ENCODE measurements at places on chromosomes 7 and 10.

DNA sequence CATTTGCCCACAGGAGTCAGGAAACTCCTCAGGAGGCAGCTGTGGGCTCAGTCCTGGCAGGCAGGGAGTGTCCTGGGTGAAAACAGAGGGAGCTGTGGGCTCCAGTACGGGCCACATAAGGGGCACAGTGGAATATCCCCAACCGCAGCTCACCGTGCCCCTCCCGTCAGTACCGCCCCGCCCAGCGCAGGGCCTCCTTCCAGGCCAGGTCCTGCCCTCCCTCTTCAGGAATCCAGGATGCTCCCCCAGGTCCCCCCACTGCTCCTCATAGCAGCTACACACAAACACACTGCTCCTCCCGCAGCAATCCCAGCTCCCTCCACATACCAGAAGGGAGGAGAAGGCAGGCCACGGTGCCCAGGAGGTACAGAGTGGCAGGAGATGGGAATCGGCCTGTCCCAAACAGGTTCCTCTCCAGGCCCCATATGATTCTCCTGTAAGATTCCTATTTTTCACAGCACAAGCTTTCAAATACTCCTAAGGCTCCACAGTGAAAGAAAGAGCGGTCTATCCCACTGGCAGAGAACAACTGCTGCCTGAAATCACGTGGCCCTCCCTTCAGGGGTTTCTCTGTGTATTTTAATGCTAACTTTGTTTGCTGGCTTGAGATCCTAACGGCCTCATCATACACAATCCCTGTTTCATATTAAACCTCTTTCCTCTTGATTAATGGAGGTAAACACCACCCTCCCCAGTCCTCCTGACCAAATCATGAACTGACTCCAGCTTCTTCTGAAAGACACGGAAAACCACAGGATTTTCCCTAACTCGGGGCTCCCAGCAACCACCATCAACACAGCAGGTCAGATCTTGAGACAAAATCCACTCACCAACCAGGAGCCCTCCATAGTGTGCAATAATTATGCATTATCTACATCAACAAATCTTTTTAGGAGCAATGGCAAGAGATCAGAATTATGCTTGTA is 178.7 kb downstream of the TNS3 start:
- DNase-seq: no peak

DNA sequence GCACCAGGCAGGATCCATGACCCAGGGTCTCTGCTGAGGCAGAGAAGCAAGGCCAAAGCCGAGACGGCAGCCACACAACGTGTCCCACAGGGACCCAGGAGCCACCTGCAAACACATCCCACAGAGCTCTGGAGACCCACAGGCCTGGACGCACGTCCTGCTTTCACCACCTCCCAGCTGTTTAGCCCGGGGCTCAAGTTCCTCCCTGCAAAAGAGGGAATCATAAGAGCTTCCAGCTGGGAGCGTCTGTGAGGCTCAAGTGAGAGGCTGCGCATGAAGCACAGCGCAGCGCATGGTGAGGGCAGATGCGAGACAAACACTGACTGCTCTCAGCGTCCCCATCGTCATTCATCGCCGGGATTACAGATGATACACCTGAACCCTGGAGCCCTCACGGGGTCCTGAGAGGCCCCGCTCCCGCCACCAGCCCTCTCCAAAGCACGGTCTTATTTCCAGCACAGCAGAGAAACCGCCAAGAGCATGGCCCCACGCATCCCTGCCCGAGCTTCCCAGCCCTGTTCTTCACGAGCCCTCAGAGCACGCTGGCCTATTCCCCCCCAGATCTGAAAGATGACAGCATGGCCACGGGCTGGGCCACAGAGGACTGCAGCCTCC is 88.7 kb downstream of the MAD1L1 start:
- no peak for DNase-seq

DNA sequence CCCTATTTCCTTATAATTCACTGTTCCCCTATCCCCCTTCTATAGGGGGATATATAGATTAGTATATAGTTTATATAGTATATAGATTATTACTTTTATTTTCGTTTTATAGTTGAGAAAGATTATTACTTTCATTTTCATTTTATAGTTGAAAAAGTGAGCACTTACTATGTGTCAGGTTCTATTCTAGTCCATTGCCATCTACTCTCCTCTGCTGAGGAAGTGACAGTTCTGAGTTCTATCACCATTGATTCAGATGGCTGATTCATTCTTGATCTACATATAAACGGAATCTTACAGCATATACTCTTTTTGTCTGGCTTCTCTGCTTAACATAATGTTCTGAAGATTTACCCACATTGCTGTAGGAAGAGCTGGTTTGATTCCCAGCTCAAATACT is 20.7 kb upstream of the CAV2 start:
- DNase-seq: no peak

DNA sequence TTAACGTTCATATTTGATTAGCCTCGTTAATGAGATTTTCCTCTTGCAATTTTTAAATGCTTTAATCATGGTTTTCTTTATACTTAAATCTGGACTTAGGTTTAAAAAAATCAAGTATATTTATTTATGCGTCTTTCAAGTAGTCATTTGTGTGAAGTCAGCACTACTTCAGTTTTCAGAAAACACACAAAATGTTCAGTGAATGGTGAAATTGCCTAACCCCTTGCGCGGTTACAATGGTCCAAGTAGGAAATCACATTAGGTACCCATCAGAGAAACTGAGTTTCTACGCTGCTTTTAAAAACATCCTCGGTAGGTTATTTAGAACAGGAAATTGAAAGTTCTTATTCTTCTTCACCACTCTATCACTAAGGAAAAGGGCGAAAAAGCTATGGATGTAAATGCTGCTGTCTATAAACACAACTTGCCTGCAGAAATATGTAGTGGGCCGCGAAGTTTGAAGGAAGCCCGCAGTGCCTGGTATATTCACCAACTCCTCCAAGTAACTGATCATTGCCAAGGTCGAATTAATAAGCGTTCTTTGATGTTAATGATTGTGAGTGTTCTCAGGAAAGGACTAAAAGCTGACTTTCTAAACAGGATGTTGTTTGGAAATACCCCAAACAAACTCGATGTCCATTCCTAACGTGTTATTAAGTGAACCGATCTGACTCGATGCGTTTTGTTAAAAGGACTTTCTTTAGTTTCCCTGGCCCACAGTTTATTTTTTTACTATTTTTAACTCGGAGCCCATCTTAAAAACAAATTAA is 1.0 kb downstream of the SYPL1 start:
- no peak for DNase-seq

DNA sequence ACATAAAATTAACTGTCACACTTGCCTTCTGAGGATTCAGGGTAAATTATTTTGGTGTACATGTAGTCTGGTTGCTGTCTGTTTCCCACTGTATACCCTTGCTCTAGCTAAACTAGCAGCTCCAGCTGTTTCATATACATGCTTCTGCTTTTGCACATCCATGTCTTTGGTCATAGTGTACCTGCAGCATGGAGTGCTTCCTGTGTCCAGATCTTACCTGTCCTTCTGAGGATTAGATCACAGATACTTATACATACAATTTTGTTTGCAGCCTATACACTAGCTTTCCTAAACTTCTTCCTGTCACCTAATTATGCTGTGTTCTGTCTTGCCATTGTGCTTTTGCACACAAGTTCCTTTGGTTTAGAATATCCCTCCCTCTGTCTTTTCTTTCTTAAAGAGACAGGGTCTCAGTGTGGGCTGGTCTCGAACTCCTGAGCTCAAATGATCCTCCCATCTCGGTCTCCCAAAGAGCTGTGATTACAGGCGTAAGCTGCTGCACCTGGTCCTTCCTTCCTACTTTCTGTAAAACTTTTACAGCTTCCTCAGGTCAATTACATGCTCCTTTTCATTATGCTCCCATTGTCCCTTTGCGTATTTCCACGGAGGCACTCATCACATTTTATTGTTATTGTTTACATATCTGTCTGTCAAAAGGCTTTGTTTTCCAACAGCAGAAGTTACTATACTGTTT is 33.8 kb downstream of the TPST1 start:
- no peak for DNase-seq

DNA sequence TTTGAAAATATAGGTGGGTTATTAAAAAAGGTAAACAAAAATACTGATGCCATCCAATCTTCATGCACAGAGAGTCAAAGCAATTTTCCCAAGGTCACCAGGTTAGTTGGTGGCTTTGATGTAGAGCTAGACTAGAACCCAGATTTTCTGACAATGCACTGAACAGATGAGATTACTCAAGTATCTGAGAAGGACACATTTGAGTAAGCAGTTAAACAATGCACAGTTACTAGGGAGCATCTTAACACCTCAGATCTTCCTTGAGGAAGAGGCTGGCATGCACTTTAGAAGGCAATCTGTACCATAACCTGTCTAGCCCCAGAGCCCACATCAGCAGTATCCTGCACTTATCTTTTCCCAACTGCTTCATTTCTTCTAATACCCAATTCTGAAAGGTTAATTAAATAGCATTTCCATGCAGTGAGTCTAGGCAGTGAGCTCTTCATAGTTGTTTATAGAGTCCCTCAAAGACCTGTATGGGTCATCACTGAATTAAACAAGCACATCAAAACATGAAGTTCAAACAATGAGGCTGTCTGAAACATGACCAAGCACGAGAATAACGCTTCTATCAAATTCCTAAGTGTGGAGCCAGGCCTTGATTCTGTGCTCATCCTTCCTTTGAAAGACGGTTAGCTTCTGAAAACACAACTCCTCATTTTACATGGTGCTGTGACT is 38.2 kb upstream of the ANK3 start:
- peak; percentile 53 for DNase-seq

GRCh38 chr10:38094927-38095574 is 914 bp downstream of the ZNF37A start:
- DNase-seq: no peak

DNA sequence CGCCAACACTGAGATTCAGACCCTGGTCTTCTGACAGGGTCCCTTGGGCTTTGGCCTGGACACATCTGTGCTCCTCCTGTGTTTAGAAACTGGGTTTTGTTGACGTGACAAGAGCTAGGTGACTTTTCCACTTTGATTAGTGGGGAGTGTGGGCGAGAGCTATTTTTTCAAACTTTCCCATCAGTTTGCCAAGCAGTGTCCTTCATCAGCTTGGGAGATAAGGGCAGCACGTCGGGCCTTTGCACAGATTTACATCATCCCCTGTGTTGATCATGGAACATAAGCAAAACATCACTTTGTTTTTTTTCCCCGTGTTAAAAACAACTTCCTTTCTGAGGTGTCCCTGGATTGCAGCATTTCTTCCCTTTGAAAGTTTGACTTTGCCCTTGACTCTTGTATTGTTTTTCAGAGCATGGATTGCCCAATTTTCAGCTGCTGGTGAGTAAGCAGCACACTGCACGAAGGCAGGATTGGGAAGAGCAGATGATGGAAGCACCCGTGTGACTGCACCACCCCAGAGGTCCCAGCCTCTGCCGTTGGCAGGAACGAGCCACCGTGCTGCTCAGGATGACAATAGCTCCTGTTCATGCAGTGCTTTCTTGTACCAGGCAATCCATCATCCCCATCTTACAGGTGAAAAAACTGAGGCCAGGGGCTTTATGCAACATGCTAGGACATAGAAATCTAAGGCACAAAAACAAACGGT is 6.4 kb upstream of the IGFBP1 start:
- peak; percentile 97 for DNase-seq

DNA sequence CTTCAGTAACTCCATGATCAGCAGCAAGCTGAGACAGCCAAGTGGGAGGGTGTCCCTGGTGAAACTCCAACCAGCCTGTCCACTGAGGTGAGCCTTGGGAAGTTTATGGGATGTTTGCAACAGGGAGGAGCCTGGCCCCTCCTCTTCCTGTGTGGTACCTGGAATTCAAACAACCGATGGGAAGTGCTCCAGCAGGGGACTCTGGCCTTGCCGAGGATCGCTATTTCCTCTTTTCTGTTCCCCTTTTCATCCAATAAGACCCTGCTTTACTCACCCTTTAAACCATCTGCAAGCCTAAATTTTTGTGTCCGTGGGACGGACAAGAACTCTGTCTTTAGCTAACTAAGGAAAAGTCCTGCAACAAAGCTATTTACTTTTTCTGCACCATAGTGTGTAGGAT is 491.1 kb upstream of the ZMIZ1 start:
- DNase-seq: no peak

DNA sequence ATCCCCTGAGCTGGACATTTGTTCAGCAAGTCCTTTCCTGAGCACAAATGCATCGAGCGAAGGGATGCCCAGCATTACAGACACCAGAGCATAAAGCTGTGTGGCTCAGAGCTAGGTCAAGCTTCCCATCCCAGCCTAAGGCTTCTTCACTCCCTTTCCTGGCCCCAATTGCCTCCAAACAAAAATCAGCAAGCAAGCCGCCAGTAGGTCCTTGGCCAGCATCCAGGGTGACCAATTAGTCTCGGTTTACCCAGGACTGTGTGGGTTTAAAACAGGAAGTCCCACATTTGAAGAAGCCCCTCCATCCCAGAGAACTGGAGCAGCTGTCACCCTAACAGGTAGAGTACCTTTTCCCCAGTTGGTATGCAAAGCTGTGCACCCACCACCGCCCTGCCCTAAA is 51.2 kb downstream of the PRKAG2 start:
- DNase-seq: no peak

- peak; percentile 76 for DNase-seq
These were observed 21.7 kb downstream of the CCM2 start for GRCh38 chr7:45021604-45022296.

DNA sequence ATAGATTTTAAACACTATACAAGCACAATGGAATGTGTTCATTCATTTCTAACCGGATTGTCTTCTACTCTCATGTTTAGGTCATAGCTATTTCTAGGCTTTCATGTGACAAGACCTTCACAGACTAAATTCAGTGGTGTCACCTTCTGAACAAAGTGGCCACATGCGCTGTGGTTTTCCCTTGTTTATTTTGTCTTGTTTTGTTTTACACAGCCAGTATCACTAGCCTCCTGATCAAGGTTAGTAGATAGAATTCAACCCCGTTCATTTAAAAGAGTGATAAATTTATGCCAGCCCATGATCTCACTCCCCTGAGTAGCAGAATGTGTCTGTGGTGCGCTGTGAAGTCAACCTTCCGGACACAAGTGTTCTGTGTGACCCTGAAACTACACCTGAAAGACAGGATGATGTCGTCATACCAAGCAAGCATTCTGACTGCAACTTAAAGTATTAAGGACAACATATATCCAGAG is 209.1 kb downstream of the CREB5 start:
- no peak for DNase-seq

DNA sequence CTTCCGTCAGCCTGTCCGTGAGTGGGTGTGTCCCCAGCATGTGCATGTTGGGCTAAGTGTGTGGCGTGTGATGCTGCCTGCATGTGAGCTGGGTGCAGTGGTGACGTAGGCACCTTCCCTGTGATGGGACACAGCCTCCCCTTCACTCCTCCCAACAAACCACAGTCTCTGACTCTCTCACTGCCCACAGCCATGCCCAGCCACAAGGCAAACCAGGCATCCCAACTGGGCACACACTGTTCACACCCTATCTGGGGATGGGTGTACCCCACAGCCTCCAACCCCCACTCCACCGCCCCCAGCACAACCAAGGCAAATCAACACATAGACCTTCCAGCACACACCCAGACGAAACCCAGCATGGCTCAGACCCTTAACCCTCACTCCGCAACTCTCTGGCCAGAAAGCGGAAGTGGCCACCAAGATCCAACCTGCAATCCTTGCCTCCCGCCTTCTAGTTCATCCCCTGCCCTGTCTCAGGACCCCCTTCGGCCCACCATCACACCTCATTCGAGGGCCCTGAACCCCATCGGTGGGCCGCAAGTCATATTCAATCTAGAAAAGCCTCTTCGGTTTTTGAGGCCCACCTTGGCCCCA is 10.4 kb downstream of the PSD start:
- DNase-seq: no peak

GRCh38 chr7:152702-153391 is 39.5 kb upstream of the FAM20C start:
- no peak for DNase-seq
